Mesangial cell (primary cell): ENCODE measurements at places on chromosomes 6 and 20. TPM values are rescaled to one million over a fixed set of nuclear protein-coding genes. Genes with fewer than 3 reads are reported as not detected.

Gene SLC35B3
- total RNA-seq: 7.7 and 18.0 TPM in 2 replicates

Gene RNF182
- total RNA-seq: 3.7 and 3.8 TPM in 2 replicates

Gene TM9SF4
- 31.9 and 47.5 TPM in 2 replicates for total RNA-seq

Gene SPACA1
- total RNA-seq: not detected in 2 replicates

Gene LGSN
- not detected in 2 replicates for total RNA-seq

Gene CLVS2
- total RNA-seq: 0.16 TPM in 1 of 2 replicates, not detected in the other

Gene RBM24
- 5.9 and 9.9 TPM in 2 replicates for total RNA-seq

Gene SKIC2
- 42.3 and 43.2 TPM in 2 replicates for total RNA-seq

Gene GPR63
- total RNA-seq: 1.5 and 2.0 TPM in 2 replicates

Gene HCRTR2
- total RNA-seq: not detected in 2 replicates

Gene BMP6
- total RNA-seq: 0.13 and 0.49 TPM in 2 replicates

Gene COL11A2
- total RNA-seq: 0.33 and 0.63 TPM in 2 replicates

Gene SLC25A27
- 1.3 and 2.5 TPM in 2 replicates for total RNA-seq

Gene GLP1R
- total RNA-seq: not detected in 2 replicates

Gene EPPIN
- not detected in 2 replicates for total RNA-seq

Gene HLA-DOB
- 0.16 TPM in 1 of 2 replicates, not detected in the other for total RNA-seq

Gene CPXM1
- 50.2 and 158 TPM in 2 replicates for total RNA-seq

Gene FERMT1
- total RNA-seq: 5.6 and 12.7 TPM in 2 replicates

Gene FOXQ1
- 0.38 TPM in 1 of 2 replicates, not detected in the other for total RNA-seq

Gene CCM2L
- not detected in 2 replicates for total RNA-seq

Gene SLC22A2
- total RNA-seq: 0.16 and 0.38 TPM in 2 replicates

Gene GMPR
- total RNA-seq: 2.4 and 2.6 TPM in 2 replicates

Gene STX11
- 1.6 TPM in 2 replicates for total RNA-seq

Gene BAK1
- total RNA-seq: 20.8 and 25.3 TPM in 2 replicates

Gene MAP3K4
- total RNA-seq: 14.6 and 17.6 TPM in 2 replicates

Gene ZSCAN16
- 2.4 and 3.5 TPM in 2 replicates for total RNA-seq

Gene CBLN4
- not detected in 2 replicates for total RNA-seq

Gene HLA-DPA1
- 6.5 TPM in 1 of 2 replicates, not detected in the other for total RNA-seq

Gene OR12D3
- not detected in 2 replicates for total RNA-seq

Gene WFDC10B
- not detected in 2 replicates for total RNA-seq

Gene IL17A
- not detected in 2 replicates for total RNA-seq

Gene EMILIN3
- 4.9 and 7.6 TPM in 2 replicates for total RNA-seq

Gene TREM1
- not detected in 2 replicates for total RNA-seq

Gene EDN1
- total RNA-seq: 10.8 and 30.0 TPM in 2 replicates

Gene TGM3
- not detected in 2 replicates for total RNA-seq

Gene SLC17A1
- total RNA-seq: 0.25 TPM in 1 of 2 replicates, not detected in the other

Gene TMX4
- 12.7 and 14.7 TPM in 2 replicates for total RNA-seq

Gene VSX1
- total RNA-seq: not detected in 2 replicates

Gene SAPCD1
- 1.0 and 5.7 TPM in 2 replicates for total RNA-seq

Gene EDN3
- total RNA-seq: not detected in 2 replicates

Gene IL20RA
- 1.1 and 1.8 TPM in 2 replicates for total RNA-seq

Gene ANGPT4
- not detected in 2 replicates for total RNA-seq

Gene ANKRD66
- total RNA-seq: not detected in 2 replicates

Gene OR14J1
- not detected in 2 replicates for total RNA-seq

Gene BTN1A1
- total RNA-seq: 0.16 TPM in 1 of 2 replicates, not detected in the other

Gene PROCR
- total RNA-seq: 92.4 and 93.2 TPM in 2 replicates

Gene DNAH8
- under 0.01 TPM in 1 of 2 replicates, not detected in the other for total RNA-seq
